Lung microvascular endothelial cell (primary cell): ENCODE measurements at places on chromosomes 6 and 20. TPM values are rescaled to one million over a fixed set of nuclear protein-coding genes. Genes with fewer than 3 reads are reported as not detected.

Gene TRIM38
- 4.8 and 5.9 TPM in 2 replicates for total RNA-seq

Gene SH3BGRL2
- total RNA-seq, result 47.7 and 123 TPM in 2 replicates

- DNase-seq, result no peak
These were observed 49.7 kb downstream of the THEMIS start for GRCh38 chr6:127851197-127851596.

GRCh38 chr6:39449022-39449421 is 126.5 kb upstream of the KCNK16 start:
- DNase-seq, result no peak

GRCh38 chr6:53813096-53813495 is 18.3 kb downstream of the LRRC1 start:
- DNase-seq, result peak; percentile 80

DNA sequence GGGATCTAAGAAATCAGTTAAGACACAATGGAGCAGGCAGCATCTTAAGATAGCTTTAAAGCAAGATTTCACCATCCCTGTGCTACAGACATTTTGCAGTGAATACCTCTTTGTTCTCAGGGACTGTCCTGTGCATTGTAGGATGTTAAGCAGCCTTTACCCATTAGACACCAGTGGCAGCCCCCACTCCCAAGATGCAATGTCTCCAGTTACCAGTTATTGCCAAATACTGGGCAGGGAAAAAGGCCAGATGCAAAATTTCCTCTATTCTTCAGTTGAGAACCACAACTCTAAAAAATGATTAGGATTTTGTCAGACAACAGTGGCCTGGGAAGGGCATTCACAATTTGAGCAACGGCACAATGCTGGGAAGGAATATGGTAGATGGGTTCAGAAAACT is 6.1 kb downstream of the FBXO5 start:
- DNase-seq, result no peak

GRCh38 chr20:400454-401275 is 7.4 kb upstream of the RBCK1 start:
- no peak for DNase-seq
